ENCODE measurements at places on chromosomes 7 and 10. TPM values are rescaled to one million over a fixed set of nuclear protein-coding genes. Genes with fewer than 3 reads are reported as not detected.

CALD1 gene
- 68.6 TPM for total RNA-seq

MINDY4 gene
- total RNA-seq: 3.4 TPM

ADAM12 gene
- total RNA-seq: 6.3 TPM

SPDYE6 gene
- total RNA-seq: not detected

UCMA gene
- not detected for total RNA-seq

AKR1C8 gene
- 0.49 TPM for total RNA-seq

TCERG1L gene
- total RNA-seq: not detected

CYP2W1 gene
- total RNA-seq: 0.03 TPM

Data from A549 treated with DMSO at 1 μM for 4 hours (cell line).